ENCODE measurements at places on chromosomes 5 and 9.

DNA sequence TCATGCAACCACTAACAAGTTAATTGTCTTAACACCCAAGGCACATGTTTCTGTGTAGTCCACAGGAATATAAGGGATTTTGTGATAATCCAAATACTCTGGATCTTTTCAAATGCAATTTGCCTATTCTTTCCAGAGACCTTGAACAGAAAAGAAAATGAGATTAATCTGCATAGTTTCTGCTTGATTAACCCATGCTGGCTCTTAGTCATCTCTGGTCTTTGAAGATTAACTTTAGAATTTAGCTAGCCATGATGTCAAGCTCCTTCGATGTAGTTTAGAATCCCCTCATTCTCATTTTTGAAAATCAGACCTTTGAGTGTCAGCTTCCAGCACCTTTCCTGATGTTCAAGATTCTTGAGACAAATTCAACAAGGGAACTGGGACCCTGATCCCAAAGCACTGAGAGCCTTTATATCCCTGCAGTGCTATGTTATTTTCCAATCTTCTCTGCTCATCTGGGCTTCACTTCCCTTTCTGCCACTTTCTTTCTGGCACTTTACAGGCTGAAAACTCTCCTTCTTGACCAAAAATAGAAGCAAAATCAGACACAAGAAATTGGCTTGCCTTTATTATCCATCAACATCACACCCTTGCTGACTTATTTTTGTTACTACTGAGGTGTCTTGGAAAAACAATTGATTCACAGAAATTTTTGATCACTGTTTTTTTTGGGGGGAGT lies 155.5 kb downstream of the PALM2AKAP2 start:
- no peak for DNase-seq

GRCh38 chr9:102479191-102479590 lies 515.9 kb upstream of the CYLC2 start:
- DNase-seq: no peak

GRCh38 chr5:43376496-43377140 lies 35.6 kb downstream of the CCL28 start:
- DNase-seq: no peak

DNA sequence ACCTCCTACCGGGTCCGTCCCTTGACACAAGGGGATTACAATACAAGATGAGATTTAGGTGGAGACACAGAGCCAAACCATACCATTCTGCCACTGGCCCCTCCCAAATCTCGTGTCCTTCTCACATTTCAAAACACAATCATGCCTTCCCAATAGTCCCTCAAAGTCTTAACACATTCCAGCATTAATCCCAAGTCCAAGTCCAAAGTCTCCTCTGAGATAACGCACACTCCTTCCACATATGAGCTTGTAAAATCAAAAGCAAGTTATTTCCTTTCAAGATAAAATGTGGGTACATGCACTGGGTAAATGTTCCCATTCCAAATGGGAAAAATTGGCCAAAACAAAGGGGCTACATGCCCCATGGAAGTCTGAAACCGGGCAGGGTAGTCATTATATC lies 463.9 kb upstream of the CDH9 start:
- DNase-seq: no peak

- DNase-seq: no peak
These were observed 88.1 kb upstream of the RETREG1 start for GRCh38 chr5:16704945-16705344.

GRCh38 chr9:92964607-92965060 lies 17.3 kb downstream of the FGD3 start:
- no peak for DNase-seq

DNA sequence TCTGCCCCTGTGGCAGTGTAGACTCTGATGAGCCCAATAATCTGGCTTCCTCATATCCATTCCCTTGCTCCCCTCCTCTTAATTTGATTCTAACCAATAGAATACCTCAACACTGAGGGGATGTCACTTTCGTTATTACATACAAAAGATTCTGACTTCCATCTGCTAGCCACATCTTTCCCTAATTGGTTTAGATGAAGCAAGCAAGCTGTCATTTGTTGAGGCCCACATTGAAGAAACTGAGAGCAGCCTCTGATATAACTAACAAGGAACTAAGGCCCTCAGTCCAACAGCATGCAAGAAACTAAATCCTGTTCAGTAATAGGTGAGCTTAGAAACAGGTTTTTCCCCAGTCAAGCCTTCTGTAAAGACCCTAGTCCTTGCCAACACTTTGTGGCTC lies 5.8 kb downstream of the ADAMTS6 start:
- no peak for DNase-seq

- DNase-seq: no peak
These were observed 1.7 kb upstream of the TOPORS start for GRCh38 chr9:32554107-32554506.

GRCh38 chr5:140205952-140206351 lies 31.0 kb downstream of the CYSTM1 start:
- no peak for DNase-seq

- DNase-seq: no peak
These were observed 7.7 kb downstream of the ERMP1 start for GRCh38 chr9:5825223-5825622.

GRCh38 chr9:75869236-75869635 lies 21.2 kb upstream of the PCSK5 start:
- DNase-seq: no peak

- DNase-seq: no peak
These were observed 35.9 kb upstream of the HSPA9 start for GRCh38 chr5:138610918-138611677.

DNA sequence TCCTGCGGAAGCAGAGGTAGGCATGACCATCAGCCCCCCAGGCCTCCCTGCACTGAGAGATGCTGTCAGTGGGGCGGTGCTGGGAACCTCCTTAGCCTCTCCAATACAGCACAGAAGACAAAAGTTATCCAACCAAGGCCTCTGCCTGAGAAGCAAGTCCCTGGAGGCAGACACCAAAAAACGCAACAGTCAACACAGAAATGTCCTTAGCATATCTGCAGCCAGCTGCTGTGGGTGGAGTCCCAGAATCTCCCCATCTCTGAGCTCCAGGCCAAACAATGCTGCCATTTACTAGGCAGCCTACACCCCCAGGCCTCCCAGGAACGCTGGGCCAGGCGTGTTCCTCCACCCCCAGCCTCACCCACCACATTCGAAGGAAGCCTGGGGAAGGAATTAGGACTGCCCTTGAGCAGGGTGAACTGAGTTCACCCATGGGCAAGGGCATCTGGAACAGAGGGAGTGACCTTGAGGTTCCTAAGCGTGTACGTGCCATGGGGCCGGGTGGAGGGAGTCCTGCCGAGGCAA lies 43.7 kb downstream of the STK10 start:
- DNase-seq: no peak

DNA sequence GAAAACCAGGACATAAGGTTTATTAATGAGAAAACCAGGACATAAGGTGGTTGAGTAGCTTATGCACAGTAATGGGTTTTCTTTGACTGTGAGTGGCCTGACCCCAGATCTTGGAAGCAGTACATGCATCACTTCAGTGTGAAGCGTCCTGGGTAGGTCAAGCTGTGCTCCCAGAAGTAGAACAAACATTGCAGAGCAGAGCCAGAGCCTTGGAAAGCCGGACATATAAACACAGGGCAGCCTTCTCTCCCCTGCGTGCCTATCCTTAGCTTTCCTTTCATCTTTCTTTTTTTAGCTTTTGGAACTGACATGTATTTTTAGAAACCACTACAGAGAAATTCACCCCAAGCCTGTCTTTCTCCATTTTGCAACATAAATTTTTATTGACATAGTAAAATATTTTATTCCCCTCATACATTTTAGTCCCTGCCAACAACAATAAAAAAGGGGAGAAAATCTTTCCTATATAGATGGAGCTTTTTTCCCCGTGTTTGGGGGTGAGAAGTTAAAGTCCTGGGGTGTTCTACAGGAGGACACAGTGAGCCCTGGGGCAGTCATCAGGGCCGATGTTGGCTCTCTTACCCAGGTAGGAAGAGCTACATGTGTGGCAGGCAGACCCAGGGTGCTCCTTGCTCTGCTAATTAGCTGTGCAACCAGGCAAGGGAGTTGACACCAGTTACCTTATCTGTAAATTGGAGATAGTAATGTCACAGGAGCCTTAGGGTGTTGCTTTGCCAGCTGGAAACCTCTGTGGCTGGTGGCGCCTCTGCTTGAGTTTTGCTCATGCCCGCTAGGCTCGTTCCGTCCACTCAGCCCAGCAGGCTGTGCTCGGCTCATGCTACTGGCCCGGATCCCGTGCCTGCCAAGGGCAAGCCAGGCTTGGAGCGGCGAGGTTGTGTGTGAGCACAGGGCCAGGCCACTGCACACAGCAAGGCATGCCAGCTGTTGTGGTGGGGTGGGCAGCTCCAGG lies 389.6 kb downstream of the KDM4C start:
- DNase-seq: no peak

DNA sequence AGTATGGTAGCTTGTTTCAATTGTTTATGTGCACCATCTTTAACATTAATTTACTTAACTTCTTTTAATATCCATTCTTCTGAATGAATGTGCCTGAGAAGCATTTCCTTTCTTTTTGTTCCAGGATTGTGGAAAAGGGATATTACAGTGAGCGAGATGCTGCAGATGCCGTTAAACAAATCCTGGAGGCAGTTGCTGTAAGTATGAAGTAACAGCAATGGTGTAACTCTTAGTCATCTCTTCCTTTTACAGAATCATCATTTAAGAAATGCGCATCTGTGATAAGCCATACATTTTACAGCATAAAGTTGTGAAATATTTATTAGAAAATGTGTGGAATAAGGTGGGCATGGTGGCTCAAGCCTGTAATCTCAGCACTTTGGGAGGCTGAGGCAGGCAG lies 117.7 kb downstream of the STARD4 start:
- no peak for DNase-seq

DNA sequence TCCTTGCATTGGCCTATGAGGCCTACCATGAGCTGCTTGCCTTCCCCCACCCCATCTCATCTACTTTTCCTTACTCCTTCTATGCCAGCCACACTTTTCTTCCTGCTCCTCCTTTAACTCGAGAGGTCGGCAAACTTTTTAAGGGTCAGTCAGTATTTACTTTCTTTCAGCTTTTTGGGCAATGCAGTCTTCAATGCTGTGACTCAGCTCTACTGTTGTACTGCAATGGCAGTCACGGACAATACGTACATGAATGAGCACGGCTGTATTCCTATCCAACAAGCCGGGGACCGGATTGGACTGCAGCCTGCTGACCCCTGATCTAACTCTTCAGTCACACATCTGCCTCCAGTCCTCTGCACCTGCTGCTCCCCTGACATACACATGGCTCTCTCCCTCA lies 602 bp upstream of the ACTL7A start:
- DNase-seq: no peak

GRCh38 chr5:16025681-16026080 lies 153.9 kb downstream of the MARCHF11 start:
- DNase-seq: no peak

DNA sequence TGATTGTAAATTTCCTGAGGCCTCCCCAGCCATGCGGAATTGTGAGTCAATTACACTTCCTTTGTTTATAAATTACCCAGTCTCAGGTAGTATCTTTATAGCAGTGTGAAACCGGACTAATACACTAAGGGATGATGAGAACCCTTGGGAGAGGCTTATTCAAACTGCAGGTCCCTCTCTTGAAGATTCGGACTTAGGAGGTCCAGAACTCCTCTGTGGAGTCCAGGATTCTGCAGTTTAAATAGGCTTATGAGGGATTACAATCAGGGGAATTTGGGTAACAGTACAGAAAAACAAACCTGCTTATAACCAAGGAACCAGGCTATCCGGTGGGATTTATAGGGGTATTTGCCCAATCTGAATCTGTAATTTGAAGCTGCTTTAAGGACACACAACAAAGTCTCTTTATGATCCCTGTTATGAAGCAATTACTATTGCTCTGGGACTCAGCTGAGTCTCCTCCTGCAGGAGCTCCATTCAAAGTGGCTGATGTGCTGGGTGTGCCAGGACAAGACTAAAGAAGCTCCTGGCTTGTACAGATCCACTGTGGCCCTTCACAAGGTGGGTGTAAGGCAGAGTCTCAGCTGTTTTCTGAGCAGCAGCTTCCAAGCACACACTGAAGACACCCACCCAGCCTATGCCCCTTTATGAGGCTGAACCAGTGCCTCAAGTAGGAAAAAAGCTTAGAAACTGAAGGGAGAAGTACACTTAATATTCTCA lies 41.8 kb upstream of the LHFPL2 start:
- no peak for DNase-seq

DNA sequence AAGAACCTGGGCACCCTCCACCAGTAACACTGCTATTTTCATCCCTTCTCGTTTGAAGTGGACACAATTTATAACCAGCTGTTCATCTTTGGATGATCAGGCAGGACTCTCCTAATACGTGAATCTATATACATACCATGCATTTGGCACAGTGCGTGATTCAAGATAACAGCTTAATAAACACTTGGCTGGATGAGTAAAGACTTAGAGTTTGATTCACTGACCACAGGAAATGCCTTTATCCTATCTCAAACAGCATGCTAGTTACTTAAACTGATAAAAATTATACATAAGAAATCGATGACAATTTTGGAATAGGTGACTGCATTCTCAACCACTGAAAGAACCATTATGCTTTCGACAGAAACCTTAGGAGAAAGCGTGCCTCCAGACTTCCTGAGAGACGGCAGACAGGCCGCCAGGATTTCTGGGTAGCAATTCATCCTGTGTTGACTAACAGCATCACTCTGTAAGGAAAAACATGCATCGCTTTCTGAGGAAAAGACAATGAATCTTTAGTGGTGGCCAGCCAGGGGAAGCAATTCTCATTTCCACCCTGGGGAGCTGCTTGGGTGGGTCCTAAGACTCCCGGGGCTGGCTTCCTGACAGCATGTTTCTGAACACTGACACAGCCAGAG lies 9.7 kb downstream of the MRPL36 start:
- DNase-seq: no peak

DNA sequence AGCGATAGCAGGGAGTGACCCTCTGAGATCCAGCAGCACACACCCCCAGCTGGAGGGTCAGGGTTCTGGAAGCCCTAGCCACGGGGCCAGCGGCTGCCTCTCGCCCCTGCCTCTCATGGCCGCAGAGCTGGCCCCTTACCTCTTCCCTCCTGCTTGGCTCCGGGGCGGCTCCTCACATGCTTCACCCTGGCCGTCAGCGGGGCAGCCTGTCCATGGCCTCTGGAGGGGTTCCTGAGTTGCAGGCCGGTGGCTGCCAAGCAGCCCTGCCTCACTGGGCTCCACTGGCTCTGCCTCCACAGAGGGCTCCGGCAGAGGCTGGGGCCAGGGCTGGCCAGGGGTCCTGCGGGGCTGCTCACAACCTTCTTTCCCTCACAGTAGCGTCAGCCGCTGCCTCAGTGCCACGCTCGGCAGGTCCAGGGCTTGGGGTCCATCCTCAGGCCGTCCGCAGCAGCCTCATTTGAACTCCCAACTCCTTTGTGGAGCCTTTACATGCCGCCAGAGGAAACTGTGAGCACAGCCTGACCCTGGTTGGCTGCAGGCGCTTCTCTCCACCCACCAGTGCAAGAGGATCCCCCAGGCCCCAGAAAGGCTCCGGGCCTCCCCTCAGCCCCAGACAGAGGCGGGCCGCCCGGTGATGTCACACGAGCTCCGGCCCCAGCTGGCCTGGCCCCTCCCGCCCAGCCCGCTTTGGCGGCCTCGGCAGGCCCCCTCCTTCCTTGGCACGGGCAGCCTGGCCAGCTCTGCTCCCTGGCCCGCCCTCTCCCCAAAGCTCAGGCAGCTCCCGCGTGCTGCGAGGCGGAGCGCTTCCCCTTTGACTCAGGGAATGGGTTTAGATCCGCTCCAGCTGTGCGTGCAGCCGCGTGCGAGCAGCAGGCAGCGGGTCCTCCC lies at the start of gene ANGPTL2:
Gene ANGPTL2 (minus strand): TSS at position 460 of the 888 bp plus-strand sequence. CDS start 13,904 bp downstream, outside the sequence.
- DNase-seq: peak; percentile 84

GRCh38 chr9:71909887-71910649 lies 925 bp downstream of the ABHD17B start:
- DNase-seq: peak; percentile 40

GRCh38 chr5:107557051-107557658 lies 113.6 kb downstream of the EFNA5 start:
- no peak for DNase-seq

GRCh38 chr9:115675834-115676233 lies 477.8 kb upstream of the PAPPA start:
- no peak for DNase-seq
